ENCODE measurements at places on chromosomes 1 and 21.
A peak's percentile ranks its signal among the peaks of the same experiment; 100 is the strongest.

- no peak for DNase-seq
Observed at GRCh38 chr1:81335876-81336275, 464.9 kb upstream of the ADGRL2 start.

DNA sequence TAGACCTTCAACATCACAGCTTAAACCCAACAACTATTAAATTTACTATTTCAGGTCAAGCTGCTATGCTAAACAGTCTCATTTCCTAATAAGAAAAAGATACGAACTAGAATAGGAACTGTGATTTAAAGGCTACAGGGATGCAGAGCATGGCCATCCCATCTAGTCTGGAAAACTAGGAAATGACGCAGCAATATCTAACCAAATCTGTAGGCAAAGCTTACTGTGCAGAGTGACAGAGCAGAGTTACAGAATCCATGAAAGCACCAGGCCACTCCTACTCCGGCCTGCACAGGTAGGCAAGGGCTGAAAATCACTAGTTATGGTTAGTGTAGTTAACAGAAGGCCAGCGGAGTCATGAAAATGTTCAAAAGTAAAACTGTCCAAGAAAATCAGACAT lies 2.1 kb downstream of the HLCS start:
- no peak for DNase-seq

- no peak for DNase-seq
Observed at GRCh38 chr1:26335774-26336476, 18.0 kb downstream of the CRYBG2 start.

GRCh38 chr1:17732475-17732874 lies 22.7 kb upstream of the ACTL8 start:
- DNase-seq, result no peak

DNA sequence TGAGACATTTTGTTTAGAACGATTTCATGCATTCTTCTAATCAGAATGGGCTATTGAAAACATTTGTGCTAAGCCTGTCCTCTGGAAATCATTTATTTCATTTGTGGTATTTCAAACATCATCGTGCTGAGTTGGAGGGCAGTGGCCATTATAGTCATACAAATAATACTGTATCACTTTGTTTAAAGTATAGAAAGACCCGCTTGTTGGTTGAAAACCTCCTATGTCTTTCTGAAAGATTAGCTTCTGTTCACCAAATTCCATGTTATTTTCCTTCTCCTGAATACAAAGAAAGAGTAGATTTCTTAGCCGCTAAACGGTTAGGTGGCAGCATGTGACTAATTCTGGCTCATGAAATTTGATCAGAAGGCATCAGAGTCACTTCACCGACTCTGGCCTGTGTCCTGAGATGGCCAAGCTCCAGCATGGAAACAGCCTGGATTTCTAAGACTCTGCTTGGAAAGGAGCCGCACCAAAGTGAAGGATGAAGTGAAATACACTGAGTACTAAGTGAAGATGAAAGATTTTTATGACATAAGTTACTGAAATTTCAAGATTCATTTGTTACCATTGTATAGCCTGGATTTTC lies 355.1 kb downstream of the USP25 start:
- no peak for DNase-seq

- DNase-seq, result peak; percentile 73
Observed at GRCh38 chr1:32178380-32179192, 889 bp upstream of the TXLNA start.

DNA sequence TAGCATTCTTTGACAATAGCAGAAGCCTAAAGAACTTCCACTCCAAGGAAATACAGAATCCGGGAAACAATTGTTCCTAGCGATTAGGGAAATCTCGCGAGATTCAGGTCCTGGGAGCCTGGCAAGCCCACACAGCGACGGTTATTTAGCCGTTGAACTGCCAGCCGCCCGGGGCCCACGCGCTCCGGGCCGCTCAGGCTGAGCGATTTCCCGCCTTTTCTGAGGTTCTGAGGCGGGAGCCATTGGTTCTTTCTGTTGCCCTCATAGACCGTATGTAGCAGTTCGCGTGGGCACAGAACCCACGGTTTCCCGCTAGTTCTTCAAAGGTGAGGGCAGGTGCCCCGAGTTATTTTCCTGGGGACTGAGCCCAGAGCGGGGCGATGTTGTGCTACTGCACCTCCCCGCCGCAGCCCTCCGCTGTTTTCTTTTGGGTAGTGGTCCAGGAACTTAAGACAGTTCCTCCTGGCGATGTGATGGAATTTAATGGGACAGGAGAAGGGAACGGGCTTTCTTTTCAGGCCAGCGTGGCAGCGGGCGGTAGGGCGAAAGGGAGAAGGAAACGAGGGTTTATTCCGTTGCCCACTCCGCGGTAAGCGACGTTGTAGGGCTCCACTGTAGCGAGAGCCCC lies at the start of gene SYCP1:
Gene SYCP1 (plus strand): TSS at position 171 of the 628 bp plus-strand sequence. CDS start 602 bp downstream, outside the sequence.
- DNase-seq, result no peak

DNA sequence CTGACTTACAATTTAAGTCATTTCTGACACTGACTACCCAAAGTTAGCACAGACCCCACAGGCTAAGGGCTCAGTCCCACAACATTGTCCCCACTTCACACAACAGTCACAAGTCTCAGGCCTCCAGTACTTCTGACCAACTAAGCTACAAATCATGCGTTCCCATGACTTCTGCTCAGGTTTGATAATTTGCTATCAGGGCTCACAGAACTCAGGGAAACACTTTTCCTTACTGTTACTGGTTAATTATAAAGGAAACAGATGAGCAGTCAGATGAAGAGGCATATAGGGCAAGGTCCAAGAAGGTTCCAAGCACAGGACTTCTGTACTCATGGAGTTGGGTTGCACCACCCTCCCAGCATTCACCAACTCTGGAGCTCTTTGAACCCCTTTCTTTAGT lies 151.2 kb upstream of the TNR start:
- DNase-seq, result no peak

- DNase-seq, result no peak
Observed at GRCh38 chr1:94954263-94955220, 27.6 kb upstream of the CNN3 start.

GRCh38 chr1:186977266-186977957 lies 148.7 kb downstream of the PLA2G4A start:
- DNase-seq, result no peak

DNA sequence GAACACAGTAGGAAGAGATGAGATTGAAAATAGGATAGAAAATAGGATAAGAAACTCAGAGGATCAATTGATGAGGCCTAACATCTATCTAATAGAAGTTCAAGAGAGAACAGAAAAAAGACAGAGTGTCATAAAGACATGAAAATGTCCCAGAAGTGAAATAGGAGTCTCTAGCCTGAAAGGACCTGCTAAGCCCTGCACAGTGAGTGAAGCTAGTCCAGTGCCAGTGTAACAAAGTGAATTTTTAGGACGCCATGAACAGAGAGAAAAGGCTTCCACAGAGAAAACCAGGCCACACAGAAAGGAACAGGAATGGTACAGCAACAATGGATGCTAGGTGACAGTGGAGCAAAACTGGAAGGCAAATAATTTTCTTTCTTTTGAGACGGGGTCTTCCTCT lies 20.3 kb upstream of the LSS start:
- no peak for DNase-seq

GRCh38 chr1:86436041-86436440 lies 12.1 kb downstream of the CLCA2 start:
- no peak for DNase-seq

GRCh38 chr1:15522551-15522950 lies 1.5 kb downstream of the CASP9 start:
- no peak for DNase-seq

DNA sequence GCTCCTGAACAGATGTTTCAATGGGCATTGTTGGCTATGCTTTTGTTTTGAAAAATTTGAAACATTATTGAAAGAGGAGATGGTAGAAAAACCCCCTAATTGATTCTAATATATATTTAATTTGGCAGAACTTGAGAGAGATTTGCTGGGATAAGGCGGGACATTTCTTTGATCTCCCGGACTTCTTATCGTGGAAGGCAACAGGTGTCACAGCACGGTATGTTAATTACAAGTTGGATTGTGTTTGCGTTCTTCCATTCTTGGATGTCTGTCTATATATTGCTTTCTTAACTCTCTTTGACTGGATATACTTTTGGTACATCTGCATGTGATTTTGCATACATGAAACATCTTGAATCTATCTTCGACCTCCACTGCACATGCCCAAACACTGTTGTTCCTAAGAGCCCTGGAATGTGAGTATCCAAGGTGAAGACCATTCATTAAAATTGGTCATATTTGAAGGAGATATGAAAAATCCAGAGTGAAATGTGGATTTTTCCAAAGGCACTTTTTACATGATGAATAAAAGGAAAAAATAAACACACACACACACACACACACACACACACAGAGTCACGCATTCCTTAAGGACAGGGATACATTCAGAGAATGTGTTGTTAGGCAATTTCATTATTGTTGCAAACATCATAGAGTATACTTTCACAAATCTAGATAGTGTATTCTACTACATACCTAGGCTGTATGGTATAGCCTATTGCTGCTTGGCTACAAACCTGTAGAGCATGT lies 81.9 kb downstream of the FGGY start:
- no peak for DNase-seq

GRCh38 chr1:94707321-94708298 lies 112.5 kb upstream of the SLC44A3 start:
- no peak for DNase-seq

- peak; percentile 3 for DNase-seq
Observed at GRCh38 chr21:14454016-14455009, 71.4 kb upstream of the HSPA13 start.

GRCh38 chr1:19219451-19219850 lies 9.4 kb upstream of the UBR4 start:
- no peak for DNase-seq

DNA sequence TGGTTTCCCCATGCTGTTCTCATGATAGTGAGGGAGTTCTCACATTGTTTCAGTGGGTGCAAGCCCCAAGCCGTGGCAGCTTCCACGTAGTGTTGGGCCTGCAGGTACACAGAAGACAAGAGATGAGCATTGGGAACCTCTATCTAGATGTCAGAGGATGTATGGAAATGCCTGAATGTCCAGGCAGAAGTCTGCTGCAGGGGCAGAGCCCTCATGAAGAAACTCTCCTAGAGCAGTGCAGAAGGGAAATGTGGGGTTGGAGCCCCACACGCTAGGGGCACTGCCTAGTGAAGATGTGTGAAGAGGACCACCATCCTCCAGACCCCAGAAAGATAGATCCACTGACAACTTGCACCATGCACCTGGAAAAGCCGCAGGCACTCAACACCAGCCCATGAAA lies 17.0 kb downstream of the GPR161 start:
- DNase-seq, result no peak

GRCh38 chr21:38476385-38476784 lies 21.9 kb downstream of the ERG start:
- no peak for DNase-seq

- DNase-seq, result no peak
Observed at GRCh38 chr1:181931873-181932272, 129.6 kb downstream of the ZNF648 start.

DNA sequence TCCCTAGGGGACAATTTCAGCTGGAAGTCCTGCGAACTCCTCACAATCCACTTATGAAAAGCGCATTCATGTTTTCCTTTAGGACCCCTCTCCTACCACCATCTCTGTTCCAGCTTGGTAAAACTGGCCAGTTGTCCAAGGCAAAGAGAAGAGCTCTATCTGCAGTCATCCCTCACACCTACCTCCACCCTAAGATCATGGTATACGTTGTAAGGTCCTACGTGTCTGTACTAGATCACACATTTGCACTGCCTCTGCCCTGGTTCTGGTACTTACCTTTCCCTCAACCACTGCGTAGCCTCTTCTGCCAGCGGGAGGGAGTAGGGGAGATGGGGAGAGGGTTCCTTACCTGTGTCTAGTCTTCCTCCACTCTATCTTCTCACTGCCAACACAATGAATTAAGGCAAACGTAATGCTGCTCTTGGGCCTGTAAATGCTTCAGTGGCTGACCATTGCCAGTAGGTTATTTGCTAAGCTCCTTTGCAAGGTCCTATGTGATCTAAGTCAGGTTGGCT lies 739 bp upstream of the NUP133 start:
- DNase-seq, result peak; percentile 19

DNA sequence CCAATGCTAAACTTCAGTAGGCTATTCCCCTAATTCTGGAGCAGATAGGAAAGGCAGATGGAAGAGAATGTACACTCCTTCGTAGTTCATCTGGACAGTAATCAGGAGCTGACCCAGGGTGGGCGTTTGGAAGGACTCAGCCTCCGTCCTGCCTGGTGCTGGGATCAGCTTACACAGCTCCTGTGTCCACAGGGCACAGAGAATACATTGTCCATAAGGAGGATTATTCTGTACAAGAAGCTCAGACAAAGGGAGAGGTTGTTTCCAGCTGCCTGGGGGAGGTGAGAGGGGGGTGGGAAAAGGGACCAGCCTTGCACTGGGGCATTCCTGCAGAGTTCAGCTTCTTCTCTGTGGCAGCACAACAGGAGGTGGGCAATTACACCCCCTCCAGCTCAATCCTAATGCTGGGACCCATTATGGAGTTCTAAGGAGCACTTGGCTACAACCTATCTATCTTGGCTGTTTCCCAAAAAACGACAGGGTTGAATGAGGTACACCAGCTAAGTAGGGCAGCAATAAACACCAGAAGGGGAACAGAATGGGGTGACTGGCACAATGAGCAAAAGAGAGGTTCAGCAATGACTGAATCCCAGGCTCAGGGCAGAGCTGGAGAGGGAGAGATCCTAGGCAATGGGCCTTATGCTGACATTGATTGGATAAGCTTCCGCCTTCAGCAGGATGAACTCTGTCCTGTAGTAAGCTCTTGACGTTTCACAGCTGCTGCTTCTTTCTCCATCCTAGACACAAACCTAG lies 7.4 kb downstream of the MED8 start:
- DNase-seq, result no peak

GRCh38 chr1:71054281-71054731 lies 6.7 kb upstream of the PTGER3 start:
- DNase-seq, result no peak

DNA sequence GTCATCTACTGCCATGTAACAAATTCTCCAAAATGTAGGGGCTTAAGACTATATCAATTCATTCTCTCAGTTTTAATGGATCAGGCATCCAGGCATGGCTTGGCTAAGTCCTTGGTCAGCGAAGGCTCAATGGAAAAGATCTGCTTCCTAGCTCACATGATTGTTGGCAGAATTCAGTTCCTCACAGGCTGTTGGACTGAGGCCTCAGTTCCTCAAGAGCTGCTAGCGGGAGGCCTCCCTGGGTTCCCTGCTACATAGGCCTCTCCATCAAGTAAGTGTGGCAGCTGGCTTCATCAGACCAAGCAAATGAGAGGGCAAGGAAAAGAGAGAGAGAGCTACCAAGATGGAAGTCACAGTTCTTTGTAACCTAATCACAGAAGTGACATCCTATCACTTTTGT lies 19.6 kb upstream of the EYA3 start:
- DNase-seq, result no peak

DNA sequence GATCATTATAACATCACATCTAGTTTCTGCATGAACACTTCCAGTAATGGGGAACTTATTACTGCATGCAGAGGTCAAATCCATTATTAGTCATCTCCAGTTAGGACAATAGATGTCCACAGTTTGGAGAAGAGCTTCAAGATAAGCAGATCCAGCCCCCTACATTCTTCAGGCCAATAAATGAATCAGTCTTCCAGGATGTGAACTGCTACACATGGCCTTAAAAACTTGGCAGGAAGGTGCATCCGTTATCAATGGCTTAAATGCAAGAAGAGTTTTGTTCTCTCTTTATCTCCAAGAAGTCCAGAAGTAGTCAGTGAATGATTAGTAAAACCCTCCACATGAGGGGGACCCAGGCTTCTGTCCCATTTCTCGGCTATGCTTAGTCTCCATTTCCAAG lies 70.8 kb downstream of the DMRTA2 start:
- DNase-seq, result no peak

All from HuH-7 (cell line).